NCI-H774 (cell line): ENCODE measurements at places on chromosomes 6 and 20.
A peak's percentile ranks its signal among the peaks of the same experiment; 100 is the strongest.

DNA sequence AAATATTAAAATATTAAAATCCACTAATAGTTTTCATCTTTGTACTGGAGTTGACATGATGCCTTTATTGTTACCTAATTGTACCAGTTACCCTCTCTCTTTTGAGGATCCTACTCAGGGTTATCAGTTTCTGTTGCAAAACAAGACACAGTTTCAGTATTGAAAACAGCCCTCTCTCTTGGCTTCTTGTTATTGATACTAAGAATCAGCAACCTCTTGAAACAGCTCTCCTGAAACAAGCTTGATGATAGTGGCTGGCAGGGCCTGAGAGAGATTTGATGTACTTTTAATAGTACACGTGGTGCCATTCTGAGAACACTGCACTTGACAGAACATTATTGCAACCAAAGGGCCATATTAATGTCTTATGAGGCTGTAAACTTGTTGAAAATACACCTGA, 64.9 kb upstream of the MEI4 start:
- no peak for DNase-seq

DNA sequence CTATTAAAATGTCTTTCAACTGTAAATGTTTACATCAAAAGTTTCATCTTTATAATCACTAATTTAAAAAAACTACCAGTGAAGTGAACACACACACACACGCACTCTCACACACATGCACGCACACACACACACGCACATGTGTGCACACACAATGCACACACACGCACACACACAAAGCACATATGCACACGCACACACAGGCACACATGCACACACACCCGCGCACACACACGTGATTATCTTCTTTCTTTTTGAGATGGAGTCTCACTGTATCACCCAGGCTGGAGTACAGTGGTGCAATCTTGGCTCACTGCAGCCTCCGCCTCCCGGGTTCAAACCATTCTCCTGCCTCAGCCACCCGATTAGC, 80.0 kb upstream of the FRMD1 start:
- no peak for DNase-seq

GRCh38 chr20:41172296-41173140, 35.2 kb downstream of the PLCG1 start:
- no peak for DNase-seq

DNA sequence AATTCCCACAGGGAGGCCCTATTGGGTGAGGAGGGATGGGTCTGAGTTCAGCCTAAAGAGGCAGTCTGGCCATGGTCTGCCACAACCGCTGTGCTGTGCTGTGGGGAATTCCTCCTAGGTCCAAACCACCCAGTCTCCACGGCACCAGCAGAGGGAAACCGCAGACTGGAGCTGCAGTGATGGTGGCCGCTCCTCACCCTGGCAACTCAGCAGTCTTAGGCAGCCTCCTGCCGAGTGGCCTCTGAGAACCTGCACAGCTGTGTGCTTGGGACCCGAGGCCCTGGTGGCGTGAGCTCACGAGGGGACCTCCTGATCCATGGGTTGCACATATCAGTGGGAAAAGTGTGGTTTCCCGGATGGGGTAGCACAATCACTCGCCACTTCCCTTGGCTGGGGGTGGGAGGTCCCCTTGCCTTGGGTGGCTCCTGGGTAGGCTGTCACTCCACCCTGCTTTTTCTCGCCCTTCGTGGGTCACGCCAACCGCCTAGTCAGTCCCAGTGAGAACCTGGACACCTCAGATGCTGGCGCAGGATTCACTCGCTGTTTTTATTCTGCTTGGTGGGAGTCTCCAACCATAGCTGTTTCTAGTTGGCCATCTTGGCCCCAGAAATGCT, 242.2 kb downstream of the CDH26 start:
- DNase-seq = no peak

DNA sequence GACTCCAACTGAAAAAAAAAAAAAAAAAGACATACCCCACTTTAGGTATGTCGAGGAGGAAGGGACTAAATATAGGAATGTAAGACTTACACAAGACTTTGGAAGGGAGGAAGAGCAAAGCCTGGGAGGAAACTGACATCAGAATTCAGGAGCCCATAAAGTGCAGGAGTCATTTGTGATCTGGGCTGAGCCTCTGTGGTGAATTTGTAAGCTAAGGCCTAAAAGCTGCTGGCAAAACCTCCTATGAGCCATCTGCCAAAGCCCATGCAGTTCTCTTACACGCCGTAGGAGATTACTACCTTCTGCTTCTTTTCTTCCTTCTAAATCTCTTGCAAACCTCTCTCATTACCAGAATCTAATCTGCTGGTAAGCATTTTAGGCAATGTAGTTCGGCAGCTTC, 52.0 kb upstream of the THEMIS start:
- DNase-seq = no peak

- no peak for DNase-seq
These were observed 65.8 kb downstream of the SYTL3 start for GRCh38 chr6:158715330-158716311.

DNA sequence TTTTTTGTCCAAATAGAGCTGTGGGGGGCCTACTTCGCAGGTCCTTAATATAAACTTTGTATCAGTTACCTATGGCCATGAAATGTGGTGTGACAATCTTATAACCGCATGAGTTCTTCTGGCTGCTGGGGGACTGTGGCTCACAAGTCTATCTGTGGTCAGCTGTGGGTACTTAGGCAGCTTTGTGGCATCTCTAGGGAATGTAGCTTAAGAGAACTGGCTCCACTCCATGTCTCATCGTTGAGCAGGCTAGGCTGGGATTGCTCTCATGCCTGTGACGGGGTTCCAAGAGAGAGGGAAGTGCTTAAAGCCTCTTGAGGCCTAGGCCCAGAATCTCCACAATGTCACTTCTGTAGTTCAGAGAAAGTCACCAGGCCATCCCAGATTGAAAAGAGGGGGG, 140.5 kb downstream of the BTBD3 start:
- DNase-seq = no peak

- no peak for DNase-seq
These were observed 90.4 kb downstream of the NFATC2 start for GRCh38 chr20:51452091-51452613.

- no peak for DNase-seq
These were observed 84.4 kb downstream of the SYNE1 start for GRCh38 chr6:152552616-152553209.

- DNase-seq = peak; percentile 19
These were observed 78.4 kb downstream of the GMPR start for GRCh38 chr6:16316741-16317251.

- DNase-seq = no peak
These were observed 2.1 kb downstream of the FOXP4 start for GRCh38 chr6:41548098-41548840.

DNA sequence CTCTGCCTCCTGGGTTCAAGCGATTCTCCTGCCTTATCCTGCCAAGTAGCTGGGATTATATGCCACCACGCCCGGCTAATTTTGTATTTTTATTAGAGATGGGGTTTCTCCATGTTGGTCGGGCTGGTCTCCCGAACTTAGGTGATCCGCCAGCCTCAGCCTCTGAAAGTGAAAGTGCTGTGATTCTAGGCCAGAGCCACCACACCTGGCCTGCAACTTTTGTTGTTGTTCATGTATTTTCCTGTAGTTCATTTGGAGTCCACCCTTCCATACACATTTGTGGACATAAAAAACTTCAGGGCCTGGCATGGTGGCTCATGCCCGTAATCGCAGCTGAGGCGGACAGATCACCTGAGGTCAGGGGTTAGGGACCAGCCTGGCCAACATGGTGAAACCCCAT, 14.5 kb downstream of the HSPA1B start:
- no peak for DNase-seq

DNA sequence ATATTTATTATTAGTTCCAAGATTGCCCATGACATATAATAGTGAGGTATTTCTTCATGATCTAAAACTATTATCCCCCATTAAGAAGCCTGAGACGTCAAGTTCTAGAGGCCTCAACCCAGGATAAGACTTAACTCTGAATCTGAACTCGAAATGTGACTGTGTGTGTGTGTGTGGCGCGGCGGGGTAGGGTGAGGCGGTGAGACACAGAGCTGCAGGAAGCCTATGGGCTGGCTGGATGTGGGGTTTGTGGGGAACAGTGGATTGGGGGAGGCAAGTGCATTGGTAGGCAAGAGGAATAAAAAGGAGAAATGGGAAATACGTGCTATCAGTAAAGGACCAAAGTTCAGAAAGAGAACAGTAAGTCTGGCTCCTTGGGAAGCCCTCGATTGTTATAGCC, 66.5 kb upstream of the RNF146 start:
- DNase-seq = no peak

GRCh38 chr6:100023798-100024197, 29.8 kb upstream of the MCHR2 start:
- DNase-seq = no peak

DNA sequence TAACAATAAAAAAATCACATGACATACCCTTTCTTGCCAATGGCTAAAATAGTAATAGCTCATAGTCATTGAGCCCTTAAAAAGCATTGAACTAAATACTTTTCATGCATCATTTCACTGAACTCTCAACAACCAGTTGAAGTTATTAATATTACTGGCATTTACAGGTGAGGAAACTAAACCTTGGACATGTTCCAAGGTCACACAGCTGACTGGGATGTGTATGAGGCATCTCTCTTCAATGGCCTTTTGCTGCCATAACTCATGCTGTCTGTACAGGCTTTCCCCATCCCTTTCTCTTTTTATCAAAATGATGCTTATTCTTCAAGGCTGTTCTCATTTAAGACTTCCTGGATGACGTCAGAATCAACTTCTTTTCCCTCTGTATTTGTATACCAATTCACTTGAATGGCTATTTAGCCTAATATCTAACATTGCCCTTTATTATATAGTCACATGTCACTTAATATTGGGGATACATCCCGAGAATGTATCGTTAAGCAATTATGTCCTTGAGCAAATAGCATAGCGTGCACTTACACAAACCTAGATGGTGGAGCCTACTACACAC, 476.4 kb downstream of the KIF16B start:
- DNase-seq = no peak

- DNase-seq = no peak
These were observed at the start of gene SIRPB1 for GRCh38 chr20:1619861-1620444. Gene SIRPB1 (minus strand): TSS chr20:1620009. CDS start chr20:1619944, 65 bp downstream.

GRCh38 chr6:134835993-134836392, 113.9 kb downstream of the ALDH8A1 start:
- peak; percentile 30 for DNase-seq

DNA sequence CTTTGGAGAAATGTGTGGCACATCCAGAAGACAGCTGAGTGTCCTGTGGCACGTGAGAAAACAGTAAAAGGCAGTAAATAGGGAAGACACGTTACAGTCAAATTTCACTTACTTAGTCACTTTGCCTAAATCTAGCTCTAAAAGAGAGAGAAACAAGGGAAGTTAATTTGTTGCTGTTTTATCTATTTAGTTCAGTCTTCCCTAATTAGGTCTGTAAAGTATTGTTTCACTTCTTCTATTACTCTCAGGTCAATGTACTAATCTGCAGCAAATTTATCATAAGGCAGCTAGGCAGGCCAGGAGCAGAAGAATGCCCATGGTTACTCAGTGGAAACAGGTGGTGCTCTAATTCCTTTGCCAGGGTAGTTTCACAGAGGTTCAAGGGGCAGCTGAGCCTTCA, 124.3 kb upstream of the CNR1 start:
- no peak for DNase-seq

- DNase-seq = peak; percentile 93
These were observed at the start of gene ID1 for GRCh38 chr20:31605031-31605901. Gene ID1 (plus strand): TSS chr20:31605289. CDS start chr20:31605388, 99 bp downstream.

DNA sequence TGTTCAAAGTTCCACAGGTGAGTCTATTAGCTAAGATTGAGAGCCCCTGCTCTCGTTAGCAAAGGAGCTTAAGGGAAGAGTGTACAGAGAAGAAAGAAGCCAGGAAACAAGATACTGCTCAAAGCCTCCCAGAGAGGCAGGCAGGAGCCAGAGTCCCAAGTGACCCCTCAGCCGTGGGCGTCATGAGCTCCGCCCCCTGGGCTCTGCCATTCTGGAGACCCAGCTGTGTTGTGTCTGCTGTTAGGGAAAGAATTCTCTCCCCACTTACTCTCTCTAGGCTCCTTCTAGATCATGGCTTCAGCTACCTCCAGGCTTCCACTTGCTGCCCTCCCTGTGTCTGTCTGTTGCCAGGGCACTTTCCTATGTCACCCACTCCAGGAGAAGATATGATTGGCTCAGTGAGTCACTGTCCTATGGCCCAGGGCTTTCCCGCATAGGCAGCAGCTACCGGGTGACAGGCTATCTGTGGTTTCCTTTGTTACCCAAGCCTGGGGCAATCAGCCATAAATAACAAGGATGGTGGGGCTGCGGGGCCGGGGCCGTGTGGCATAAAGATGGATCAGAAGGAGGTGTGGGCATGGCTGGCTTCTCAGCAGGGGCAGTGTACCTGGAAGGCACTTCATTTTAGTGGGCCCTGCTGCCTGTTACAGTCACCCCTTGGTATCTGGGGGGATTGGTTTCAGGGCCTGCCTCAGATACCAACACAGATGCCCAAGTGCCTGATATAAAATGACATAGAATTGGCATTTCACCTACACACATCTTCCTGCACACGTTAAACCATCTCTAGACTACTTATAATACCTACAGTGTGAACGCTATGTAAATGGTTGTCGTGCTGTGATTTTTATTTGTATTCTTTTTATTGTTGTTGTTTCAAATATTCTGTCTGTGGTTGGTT, 118.9 kb downstream of the ARMC2 start:
- no peak for DNase-seq

DNA sequence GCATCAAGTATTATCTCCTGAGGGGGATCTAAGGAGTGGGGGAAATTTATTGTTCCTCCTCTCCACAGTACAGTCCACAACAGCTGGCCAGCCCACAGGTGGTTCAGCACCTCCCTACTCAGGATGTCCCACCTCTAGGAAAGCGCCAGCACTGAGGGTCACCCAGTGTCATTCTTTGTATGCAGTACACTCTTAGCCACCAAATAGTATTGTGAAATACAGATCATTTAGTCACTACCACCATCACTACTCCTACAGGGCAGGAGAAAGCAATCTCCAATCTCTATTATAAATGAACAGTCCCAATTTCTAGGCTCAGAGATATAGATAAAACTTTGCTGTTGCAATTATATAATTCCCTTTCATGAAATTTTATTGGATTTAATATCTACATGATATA, 6.3 kb upstream of the ZNF76 start:
- no peak for DNase-seq

DNA sequence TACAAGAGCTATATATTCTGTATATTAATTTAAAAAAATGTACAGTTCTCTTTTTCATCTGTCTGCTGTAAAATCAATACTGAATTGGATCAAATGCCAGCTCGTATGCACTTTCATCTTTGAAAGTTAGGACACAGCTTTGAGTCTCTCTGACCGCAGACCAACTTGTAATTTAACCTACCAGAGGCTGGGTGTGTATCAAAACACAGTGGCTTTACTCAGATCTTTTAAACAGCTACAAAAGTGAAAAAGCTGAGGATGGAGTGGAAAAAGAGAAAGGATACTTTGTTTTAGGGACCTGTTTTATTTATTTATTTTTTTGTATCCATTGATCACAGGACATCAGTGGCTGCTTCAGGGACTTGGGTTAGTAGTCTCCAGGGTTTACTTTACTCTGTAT, 44.1 kb downstream of the KIAA0408 start:
- no peak for DNase-seq
